Stimulated activated CD4-positive, alpha-beta T cell treated with anti-CD3 and anti-CD28 coated beads, Interleukin-1b, Interleukin-23, amount 100 ng/mL, for 4 hours (primary cell): ENCODE measurements at places on chromosomes 6 and 20.

DNA sequence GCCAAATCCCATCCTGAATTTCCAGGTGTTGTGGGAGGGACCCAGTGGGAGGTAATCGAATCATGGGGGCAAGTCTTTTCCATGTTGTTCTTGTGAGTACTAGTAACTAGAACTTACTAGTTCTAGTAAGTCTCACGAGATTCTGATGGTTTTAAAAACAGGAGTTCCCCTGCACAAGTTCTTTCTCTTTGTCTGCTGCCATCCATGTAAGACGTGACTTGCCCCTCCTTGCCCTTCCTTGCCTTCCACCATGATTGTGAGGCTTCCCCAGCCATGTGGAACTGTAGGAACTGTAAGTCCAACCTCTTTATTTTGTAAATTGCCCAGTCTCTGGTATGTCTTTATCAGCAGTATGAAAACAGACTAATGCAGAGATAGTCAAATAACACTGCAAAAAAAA, 122.7 kb upstream of the BEND6 start:
- DNase-seq, result no peak

GRCh38 chr6:71733970-71734899, 152.1 kb upstream of the RIMS1 start:
- DNase-seq, result no peak

- no peak for DNase-seq
Observed at GRCh38 chr6:33397541-33397940, 5.9 kb downstream of the KIFC1 start.

- no peak for DNase-seq
Observed at GRCh38 chr20:45765980-45766379, 25.7 kb downstream of the WFDC3 start.

DNA sequence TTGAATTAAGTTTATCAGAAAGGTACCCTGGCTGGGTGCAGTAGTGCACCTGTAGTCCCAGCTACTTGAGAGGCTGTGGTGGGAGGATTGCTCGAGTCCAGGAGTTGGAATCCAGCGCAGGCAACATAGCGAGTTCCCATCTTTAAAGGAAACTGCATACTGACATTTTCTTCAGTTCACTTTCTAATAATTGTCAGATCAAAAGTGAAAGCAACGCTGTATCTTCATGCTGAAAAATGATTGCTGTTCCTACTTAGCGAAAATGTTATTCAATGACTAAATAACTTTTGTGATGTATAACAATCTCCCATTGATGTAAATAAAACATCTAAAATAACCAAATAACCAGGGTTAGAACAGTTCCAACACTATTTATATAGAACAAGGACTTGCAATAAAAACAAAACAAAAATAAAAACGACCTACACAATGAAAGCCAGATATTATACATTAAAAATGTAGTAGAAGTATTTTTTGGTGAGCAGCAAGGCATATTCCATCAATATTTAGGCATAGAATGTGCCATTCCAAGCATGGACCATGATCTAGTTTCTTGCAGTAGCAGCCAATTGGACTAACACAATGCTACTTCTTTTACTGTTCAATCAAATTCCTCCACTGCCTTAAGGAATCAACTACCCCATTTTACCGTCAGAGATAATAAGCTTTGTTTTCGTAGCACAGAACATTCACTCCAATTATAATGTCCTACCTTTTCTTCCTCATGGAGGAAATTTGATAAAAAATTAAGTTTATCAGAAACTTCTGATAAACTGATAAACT, 1.5 kb downstream of the LATS1 start:
- DNase-seq, result no peak
